Frontal cortex (tissue), 4 donors: ENCODE measurements at places on chromosomes 2 and 18.

DNA sequence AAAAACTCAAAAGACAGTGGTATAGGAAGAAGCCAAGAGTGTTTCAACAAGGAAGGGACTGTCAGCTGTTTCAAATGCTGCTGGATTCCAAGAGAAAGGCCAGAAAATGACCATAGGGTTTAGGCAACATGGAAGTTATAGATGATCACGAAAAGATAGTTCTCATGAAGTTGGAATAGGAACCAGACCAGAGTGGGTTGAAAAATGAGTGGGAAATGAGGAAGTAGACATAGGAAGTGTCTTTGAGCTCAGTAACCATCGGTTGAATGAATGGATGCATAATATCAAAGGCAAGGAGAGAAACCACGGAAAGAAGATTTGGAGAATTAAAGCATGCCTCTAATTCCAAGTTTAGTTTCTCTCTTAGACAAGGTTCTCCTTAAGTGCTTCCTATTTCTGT lies 1.3 kb downstream of the NCAPH start:
- no peak for DNase-seq

DNA sequence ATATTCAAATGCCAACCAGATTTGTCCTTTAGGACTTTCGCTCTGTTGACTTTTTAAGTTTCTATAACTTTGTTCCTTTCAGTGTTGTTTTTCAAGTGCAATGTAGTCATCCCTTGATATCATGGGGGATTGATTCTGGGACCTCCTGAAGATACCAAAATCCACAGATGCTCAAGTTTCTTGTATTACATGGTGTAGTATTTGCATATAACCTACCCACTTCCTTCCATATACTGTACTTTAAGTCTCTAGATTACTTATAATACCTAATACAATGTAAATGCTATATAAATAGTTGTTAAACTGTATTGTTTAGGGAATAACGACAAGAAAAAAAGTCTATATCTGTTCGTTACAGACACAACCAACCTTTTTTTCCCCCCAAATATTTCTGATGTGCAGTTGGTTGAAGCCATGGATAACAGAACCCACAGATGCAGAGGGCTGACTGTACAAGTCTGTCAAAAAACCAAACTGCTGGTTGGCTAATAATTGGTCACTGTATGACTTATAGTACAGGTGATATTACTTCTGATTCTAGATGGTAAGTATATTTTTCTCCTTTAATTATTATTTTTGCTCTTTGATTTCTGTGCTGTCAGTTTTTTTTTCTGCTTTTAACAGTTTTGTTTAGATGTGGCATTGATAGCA lies 201.7 kb upstream of the STON1 start:
- no peak for DNase-seq

DNA sequence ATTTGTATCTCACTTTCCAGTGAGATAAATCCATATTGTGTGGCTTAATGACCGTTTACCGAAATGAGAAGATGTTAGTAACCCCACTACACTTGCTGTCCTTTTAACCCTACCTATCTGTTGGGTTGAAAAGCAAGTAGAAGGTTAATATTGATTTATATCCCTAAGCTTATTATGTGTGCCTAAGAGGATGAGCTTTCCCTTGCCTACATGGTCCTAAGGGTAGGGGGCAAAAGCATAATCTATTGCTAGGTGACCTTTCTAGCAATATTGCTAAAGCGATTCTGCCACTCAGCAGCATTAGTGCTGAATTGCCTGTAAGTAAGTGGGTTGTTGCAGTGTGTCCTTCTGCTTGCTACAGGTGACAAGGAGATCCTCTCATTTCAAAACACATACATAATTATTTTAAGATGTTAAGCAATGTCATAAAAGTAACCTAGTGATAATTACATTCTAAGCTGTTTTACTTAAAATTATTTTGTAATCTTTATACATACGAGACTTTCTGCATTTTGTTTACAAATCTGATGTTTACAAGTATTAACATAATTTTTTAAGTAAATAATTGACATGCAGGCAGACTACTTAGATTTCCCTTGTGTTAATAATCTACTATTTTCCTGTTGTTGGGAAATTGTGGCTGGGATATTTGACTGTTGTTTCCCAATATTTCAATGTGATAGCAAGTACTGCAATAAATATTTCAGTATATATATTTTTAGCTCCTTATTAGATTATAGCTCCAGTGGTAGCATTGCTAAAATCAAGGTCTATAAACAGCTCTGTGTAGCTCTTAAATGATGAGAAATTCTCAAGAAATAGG lies 49.1 kb upstream of the CABYR start:
- no peak for DNase-seq

DNA sequence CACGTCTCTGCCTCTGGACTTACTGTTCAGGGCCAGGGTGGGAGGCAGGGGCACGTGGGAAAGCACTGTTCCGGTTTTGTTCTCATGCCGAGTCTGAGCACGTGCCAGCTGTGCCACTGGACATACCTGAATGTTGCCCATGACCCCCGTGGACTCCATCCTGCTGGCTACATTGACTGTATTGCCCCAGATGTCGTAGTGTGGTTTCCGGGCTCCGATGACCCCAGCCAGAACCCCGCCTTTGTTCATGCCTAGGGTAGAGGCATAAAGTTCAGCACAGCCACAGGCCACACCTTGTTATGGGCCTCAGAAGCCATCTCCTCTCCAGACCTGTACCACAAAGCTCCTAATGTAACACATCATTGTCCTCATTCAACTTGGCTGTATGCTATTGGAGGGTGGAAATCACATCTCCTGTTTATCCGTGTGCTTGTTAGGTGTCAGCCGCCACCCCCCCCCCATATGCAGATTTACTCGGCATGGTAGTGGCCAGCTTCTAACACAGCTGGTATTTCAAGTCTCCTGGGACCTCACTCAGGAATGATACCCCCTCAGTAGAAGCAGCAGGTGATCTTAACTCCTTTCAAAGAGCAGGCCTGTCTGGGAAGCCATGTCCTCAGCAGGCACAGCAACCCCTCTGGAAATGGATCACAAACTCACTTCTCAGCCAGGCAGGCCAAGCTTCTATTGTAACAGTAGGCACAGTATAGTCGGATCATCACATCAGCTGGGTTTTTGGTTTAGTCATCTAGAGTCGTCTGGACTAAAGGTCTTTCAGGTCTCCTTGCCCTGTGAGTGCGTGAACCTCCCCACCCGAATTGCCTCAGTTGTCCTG lies 27.6 kb downstream of the CENPO start:
- no peak for DNase-seq

DNA sequence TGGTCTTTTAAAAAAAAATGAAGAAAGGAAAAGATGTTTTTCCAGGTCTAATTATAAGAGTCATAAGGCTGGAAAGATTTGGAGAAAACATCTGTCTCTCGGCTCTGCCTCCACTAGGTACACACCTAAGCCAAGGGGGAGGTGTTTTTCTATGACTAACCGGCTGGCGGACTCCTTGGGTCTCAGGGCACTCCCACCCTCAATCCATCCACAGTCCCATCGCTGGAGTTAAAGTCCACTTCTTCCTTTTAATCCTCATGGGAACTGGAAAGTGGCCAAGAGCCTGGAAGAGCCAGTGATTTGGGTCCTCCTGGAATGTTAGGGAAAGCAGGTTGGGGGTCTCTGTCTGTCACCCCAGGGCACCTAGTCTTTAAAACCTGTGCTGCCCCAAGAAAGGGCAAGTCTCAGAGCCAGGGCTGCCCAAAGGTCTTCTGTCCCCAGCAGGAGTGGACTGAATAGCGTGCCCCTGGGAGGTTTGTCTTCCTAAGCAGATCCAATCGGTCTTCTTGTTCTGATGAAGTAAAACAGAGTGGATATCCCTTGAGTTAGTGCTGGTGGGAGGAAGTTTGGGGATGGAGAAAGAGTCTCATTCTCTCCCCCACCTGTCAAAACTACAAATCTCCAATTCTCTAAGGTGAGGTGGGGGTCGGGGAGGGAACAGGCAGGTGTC lies 66.4 kb downstream of the MCFD2 start:
- no peak for DNase-seq

DNA sequence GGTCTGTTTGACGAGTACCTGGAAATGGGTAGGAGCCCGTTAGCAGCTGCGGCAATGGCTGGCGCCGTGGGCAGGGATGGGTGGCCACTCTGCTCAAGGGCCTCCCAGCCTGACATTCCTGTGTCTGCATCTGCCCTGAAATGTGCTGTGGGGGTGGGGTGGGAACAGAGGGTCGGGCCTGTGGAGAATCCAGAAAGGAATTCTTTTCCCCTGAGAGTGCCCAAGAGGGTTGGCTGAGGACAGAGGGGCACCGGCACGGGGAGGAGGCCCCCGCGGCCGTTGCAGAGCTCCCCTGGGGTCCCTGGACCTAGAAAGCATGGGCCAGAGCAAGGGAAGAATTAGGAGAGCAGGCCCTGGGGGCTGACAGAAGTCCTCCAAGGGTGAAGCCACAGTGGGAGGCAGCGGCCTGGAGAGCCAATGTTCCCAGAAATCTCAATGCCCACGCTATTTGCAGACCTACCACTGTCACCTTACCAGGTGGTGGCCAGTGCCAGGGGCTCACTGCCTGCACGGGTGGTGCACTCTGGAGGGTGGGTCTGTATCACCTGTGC lies 27.8 kb downstream of the ANO7 start:
- no peak for DNase-seq

DNA sequence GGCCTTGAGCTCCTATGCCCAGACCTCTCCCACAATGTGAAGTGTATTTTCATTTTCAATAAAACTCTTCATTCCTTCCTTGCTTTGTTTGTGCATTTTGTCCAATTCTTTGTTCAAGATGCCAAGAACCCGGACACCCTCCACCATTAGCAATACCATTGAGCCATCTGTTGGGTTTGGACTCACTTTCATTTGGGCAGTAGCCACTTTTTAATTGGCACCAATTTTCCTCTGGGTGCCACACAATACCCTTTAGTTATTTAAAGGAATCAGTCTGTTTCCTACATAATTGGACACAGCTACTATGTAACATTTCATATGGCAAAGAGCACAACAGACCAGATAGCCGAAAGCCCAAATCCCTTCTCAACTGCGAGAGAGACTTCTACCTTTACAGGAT lies 22.5 kb upstream of the SLC35G4 start:
- no peak for DNase-seq

GRCh38 chr2:104405623-104406022 lies 448.3 kb upstream of the POU3F3 start:
- no peak for DNase-seq

DNA sequence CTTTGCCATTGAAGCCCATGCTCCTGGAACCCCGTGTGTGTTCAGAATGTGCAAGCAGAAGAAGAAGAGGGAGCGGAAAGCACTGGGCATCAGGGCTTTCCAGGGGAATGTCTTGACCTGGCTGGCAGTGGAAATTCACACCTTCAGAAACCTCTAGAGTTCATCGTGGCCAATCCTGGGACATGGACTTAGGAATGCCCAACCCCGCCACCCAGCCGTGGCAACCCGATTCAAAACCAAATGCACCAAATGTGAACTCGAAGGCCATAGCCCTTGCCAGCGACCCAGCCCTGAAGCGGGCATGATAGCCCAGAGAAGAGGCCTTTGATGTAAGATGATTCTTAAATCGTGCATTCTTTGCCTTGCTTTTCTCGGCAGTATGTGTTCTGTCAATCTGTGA lies 69.4 kb downstream of the ADI1 start:
- DNase-seq = no peak

- DNase-seq = no peak
Measured at GRCh38 chr2:67485431-67485830, 88.3 kb downstream of the ETAA1 start.

- DNase-seq = peak; percentile 18
Measured at GRCh38 chr2:175414882-175415487, 233.5 kb upstream of the ATP5MC3 start.

- DNase-seq = no peak
Measured at GRCh38 chr2:159571540-159572260, 44.6 kb downstream of the BAZ2B start.

DNA sequence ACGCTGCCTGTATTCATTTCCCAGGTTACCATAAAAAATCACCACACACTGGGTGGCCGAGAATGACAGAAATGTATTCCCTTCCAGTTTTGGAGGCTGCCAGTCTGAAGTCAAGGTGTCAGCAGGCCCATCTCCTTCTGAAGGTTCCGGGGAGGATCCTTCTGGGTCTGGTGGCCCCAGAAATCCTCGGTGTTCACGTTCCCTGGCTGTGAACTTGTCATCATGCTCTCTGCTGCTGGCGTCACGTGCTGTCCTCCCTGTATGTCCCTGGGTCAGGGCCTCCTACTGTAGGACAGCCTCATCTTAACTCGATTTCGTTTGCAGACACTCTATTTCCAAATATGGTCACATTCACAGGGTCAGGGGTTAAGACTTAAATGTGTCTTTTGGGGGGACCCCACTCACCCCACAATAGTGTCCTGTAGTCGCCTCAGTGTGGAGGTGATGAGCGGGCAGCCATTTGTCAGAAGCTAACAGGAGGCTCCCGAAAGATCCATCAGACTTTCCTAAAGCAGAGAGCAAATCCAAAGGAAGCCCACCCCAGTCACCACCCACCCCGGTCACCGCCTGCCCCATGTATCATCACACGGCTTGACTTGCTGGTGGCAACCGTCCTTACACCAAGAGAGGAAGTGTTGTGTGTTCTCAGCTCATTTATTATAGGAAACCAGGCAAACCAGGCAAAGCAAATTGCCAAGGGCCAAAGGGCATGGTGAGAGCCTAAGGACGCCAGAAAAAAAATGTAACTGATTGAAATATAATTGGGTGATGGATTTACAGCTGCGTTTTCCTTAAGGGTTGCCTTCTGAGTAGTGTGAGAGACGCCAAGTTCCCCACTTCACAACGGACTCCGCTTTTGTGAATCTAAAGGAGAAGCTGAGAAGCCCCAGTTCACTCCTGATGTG lies 148.8 kb upstream of the ZNF236 start:
- no peak for DNase-seq

- DNase-seq = no peak
Measured at GRCh38 chr2:148590612-148591011, 53.9 kb upstream of the EPC2 start.

DNA sequence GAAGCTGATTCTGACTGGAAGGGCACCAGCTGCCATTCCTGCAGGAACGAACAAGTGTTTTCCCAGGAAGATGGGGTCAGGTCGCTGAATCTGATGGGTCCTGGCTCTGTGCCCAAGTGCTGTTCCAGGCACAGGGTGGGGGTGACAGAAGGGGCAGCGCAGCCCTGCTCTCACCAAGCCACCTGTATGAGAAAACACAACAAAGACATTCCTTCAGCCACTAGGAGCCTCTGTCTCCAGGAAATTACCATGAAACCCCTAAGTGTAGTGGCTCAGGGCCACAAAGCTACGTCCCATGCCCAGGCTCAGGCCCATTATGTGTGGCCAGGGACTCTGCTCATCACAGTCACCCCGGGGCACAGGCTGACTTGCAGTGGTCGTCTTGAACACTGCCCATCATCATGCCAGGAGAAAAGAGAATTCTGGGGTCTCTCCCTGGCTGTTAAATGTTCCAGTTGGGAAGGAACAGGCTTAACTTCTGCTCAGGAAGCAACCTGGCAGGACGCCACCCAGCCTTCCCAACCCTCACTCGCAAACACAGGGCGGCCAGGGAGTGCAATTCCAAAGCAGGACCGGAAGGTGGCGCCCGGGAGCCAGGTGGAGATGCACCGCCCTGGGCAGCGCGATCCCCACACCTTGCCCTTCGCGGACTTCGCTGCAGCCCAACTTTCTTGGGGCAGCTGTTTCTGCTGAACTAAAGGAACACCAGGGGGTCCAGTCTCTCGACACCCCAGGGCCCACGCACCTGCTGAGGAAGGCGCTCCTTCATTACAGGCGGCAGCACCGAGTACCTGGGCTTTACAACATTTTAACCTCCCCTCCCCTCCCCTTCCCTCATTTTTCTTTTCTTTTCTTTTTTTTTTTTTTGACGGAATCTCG lies 11.0 kb upstream of the SFTPB start:
- DNase-seq = peak; percentile 82

- no peak for DNase-seq
Measured at GRCh38 chr2:197097578-197098366, 171.3 kb upstream of the PGAP1 start.

GRCh38 chr2:9782197-9782719 lies 61.0 kb upstream of the TAF1B start:
- no peak for DNase-seq

- DNase-seq = no peak
Measured at GRCh38 chr2:180004731-180005130, 2.4 kb downstream of the CWC22 start.
